ENCODE measurements at places on chromosomes 12 and 14.

GRCh38 chr12:100279607-100280244 lies 12.7 kb downstream of the SCYL2 start:
- DNase-seq, result no peak

GRCh38 chr12:127970491-127970890 lies 296.5 kb upstream of the TMEM132C start:
- DNase-seq, result no peak

- DNase-seq, result no peak
Observed at GRCh38 chr14:35332517-35333263, 40.5 kb downstream of the PSMA6 start.

DNA sequence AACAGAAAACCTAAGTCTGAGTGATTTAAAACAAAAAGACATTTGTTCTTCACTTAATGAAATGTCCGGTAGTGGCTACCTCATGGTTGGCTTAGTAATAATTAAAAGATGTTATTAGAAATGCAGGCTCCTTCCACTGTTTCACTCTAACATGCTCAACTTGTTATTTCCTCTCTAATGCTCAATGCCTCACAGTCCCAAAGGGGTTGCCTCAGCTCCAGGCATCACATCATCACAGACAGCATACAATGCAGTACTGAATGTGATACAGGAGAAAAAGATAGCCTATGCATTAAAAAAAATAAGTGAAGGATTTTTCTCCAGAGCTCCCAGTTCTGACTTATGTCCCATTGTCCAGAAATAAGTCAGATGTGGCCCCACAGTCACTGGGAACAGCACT lies 1077.0 kb upstream of the TMEM132C start:
- no peak for DNase-seq

DNA sequence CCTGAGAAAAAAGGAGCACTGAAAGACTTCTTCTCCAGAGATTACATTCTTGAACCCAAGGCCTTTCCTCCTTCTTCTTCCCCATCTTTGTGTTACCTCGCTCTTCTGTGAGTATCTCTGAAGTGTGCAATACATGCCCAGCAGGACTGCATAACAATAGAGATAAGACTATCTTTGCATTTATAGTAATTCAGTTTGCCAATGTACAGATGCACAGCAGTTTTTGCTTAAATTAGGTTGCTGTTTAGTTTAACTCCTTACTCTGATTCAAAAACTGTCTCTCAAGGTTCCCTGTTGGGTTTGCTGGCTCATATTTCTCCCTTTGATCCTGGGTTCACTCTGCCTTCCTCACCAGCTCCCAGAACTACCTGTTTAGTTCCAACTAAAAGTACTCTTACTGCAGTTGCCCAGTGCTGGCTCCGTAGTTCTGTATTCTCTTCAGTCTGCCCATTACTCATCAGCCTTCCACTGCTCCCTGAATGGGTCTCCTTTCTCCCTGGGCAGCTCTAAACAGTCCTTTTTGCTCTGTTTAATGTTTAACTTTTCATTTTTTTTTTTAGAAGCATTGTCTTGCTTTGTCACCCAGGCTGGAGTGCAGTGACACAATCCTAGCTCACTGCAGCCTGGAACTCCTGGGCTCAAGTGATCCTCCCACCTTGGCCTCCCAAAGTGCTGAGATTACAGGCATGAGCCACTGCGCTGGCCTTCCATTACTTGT lies 180.6 kb upstream of the CAND1 start:
- DNase-seq, result no peak

GRCh38 chr14:101097109-101097793 lies 193.7 kb upstream of the RTL1 start:
- DNase-seq, result peak; percentile 7

DNA sequence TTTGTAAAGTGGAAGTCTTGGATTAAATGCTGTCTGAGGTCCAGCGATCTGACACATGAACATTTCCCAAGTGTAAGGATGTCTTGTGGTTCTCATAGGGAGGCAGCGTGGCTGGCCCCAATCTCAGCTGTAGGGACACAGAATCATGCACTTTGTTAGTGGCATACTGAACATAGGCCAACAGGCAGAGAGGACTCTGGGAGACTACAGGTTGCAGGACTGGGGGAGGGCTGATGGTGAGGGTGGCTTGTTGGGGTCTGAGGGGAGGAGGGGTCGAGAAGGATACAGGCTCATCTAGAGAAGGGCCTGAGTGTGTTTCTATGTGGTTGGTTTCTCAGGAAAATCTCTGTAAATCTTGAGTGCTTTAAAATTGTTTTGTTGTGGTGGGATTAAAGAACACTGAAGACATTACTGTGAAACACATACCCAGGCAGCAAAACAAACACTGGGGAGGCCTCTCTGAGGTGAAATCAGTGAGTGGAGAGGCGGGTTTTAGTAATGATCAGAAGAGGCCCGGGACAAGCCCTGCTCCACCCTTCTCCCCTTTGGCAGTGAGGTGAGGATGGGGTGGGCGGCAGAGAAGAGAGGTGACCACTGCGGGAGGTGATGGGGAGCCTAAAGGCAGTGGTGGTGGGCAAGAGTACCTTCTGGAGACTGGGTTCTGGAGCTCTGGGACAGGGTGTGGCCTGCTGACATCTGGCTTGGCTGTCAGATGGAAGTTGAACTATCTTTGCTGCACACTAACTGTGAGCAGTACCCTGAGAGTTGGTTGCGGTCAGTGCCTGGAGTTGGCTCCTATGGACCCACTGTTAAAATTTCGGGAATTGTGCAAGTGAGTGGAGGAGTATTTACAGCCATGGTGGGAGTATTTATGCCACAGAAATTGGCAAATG lies 3.3 kb downstream of the NYNRIN start:
- DNase-seq, result no peak

- no peak for DNase-seq
Observed at GRCh38 chr14:64123241-64123822, 170.8 kb downstream of the ESR2 start.

- DNase-seq, result no peak
Observed at GRCh38 chr12:99146730-99147129, 500.8 kb upstream of the GARIN6 start.

DNA sequence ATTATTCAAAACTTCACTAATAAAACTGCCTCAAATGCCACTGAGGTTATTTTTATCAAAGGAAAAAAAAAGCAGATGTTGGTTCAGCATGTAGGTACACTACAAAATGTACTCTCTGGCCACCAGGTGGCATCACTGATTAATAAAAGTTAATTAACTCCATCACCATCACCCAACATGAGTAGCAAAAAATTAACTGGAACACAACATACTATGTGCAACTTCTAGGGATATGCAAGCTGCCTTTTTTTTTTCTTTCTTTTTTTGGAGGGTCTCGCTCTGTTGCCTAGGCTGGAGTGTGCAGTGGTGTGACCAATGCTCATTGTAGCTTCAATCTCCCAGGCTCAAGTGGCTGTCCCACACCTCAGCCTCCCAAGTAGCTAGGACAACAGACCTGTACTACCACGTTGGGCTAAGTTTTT lies 43.8 kb upstream of the NR2C1 start:
- DNase-seq, result peak; percentile 62

Measured in RCC 7860 (cell line).